MCF 10A (cell line): ENCODE measurements at places on chromosomes 2 and 18. TPM values are rescaled to one million over a fixed set of nuclear protein-coding genes. Genes with fewer than 3 reads are reported as not detected.

GAL3ST2 gene
- total RNA-seq = 0.37 TPM in 1 of 2 replicates, not detected in the other

TUBB8B gene
- total RNA-seq = not detected in 2 replicates

RBKS gene
- 9.2 and 9.9 TPM in 2 replicates for total RNA-seq

SELENOI gene
- 43.8 and 51.0 TPM in 2 replicates for total RNA-seq

TMEM163 gene
- total RNA-seq = not detected in 2 replicates

ARHGEF4 gene
- total RNA-seq = 52.0 and 59.3 TPM in 2 replicates

UGT1A5 gene
- total RNA-seq = not detected in 2 replicates

SGPP2 gene
- 33.3 and 47.4 TPM in 2 replicates for total RNA-seq

CIB4 gene
- total RNA-seq = not detected in 2 replicates

PSMD1 gene
- total RNA-seq = 88.5 and 94.4 TPM in 2 replicates

CCDC74B gene
- total RNA-seq = 0.61 TPM in 1 of 2 replicates, not detected in the other

FAP gene
- total RNA-seq = 8.7 and 12.1 TPM in 2 replicates

NTSR2 gene
- not detected in 2 replicates for total RNA-seq

GRB14 gene
- 1.5 and 2.0 TPM in 2 replicates for total RNA-seq

GALNT13 gene
- 0.44 and 0.54 TPM in 2 replicates for total RNA-seq

SLC5A7 gene
- total RNA-seq = not detected in 2 replicates

AGAP1 gene
- total RNA-seq = 41.3 and 42.4 TPM in 2 replicates

WDR75 gene
- 50.3 and 52.5 TPM in 2 replicates for total RNA-seq

PPIL3 gene
- 33.9 and 35.4 TPM in 2 replicates for total RNA-seq

SLC25A12 gene
- total RNA-seq = 11.5 and 12.5 TPM in 2 replicates

YWHAQ gene
- total RNA-seq = 239 TPM in 2 replicates

CD8B2 gene
- total RNA-seq = not detected in 2 replicates

CENPA gene
- 19.7 and 35.1 TPM in 2 replicates for total RNA-seq

TCF23 gene
- not detected in 2 replicates for total RNA-seq

ERFE gene
- total RNA-seq = 14.5 and 18.1 TPM in 2 replicates
